Mesothelial cell of epicardium (in vitro differentiated cells): ENCODE measurements at places on chromosomes 6 and 20.

- DNase-seq: no peak
Observed at GRCh38 chr6:143146186-143146851, 85.6 kb downstream of the AIG1 start.

GRCh38 chr6:118810420-118811027, 83.4 kb upstream of the ASF1A start:
- no peak for DNase-seq

DNA sequence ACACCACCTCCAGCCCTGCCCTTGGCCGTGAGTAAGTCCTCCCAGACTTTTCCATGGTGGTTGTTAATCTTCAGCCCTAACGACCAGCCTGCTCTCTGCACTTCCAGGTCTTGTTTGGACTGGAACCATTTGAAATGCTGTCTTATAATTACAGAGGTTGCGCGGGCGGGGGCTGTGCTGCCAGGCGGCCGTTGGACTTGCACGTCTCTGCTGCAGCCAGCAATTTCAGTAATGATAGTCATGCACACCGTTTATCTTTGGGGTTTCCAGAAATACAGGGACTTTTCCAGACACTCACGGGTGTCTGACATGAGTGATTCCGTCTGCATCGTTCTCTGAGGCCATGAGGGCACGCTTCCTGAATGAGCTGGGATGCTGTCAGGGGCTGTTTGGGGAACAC, 118.2 kb downstream of the BMP7 start:
- DNase-seq: no peak

- no peak for DNase-seq
Observed at GRCh38 chr6:45808917-45809316, 206.7 kb downstream of the CLIC5 start.

GRCh38 chr20:62899633-62900051, 26.7 kb downstream of the DIDO1 start:
- DNase-seq: no peak

- no peak for DNase-seq
Observed at GRCh38 chr20:62625516-62625915, 16.8 kb upstream of the SLCO4A1 start.

DNA sequence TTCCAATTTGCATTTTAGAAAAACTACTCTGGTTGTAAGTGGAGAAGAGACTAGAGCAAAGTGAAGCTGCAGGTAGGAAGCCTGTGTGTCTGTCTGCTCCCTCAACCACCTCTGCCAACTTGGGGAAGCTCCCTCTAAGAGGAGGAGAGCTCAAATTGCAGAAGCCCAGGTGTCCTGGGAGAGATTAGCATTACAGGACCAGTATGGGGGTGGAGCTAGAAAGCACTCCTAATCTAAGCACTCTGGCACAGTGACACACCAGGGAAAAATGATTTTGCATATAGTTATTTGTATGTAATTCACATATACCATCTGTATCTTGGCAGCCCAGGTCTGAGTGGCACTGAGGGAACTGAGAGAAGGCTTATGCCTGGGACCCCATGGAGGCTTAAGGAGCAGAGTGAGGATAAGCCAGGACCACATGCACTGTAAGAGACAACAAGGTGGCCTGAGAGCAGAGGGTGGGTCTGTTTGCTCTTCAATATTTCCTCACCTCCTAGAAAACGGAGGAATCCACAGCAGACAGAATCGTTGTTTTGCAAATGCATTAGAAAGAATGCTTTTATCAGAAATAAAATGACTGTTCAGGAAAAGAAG, 13.6 kb downstream of the GSTA2 start:
- no peak for DNase-seq

- DNase-seq: no peak
Observed at GRCh38 chr6:68777956-68778355, 142.9 kb downstream of the ADGRB3 start.

DNA sequence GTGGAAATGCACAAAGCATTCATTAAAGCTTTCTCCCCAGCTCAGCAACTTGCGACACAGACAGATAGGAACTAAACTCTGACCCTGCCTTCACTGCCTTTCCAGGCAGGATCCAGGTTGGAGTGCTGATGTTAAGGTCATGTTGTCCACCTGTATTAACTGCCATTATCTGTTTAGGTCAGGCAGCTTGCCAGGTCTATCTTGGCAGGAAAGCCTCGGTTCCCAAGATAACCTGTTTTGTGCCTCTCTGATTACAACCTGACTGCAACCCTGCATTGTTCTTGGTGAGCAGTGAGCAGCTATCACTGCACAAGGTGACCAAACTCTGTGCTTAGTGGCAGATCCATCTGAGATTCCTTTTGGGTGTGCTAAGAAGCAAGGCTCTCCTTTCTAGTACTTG, 23.2 kb upstream of the ELOVL2 start:
- DNase-seq: no peak

- DNase-seq: no peak
Observed at GRCh38 chr20:40486297-40486696, 202.7 kb downstream of the MAFB start.

DNA sequence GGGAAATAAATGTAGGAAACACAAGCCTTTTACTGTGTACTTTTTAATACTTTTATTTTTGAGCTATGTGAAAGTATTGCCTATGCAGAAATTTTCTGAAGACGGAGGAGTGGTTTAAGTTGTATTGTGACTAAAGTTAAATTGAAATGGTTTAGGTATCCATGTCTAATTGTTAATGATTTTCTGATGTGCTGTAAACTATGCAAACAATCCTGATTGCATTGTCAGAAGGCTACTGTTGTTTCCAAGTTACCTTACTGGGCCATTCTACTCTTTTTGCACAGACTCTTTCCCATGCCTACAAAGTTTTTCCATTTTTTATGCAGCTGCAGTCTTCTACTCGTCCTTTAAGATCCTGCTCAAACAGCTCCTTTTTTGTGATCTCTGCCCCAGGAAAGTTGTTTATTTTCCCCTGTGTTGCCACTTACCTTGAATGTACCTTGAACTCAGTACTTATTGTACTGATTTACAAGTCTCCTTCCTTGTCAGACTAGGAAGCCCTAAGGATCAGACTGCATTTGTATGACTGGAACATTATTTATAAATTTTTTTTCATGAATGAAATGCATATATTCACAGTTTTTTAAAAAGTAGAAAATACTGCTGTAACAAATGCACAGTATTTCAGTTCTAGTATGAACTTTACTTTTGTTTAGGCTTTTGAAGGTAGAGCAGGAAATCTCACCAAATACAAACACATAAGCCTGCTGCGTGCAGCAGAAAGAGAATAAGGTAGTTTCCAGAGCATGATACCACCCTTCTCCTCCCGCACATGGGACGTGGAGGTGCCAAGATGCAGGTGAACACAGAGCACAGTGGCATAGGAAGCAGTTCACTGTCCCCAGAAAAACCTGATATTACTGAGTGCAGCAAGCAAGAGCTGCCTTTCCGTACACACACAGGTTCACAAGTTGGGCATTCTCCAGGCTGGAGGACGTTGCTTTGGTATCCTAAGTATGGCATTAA, 97.8 kb downstream of the CRYBG1 start:
- no peak for DNase-seq
